ENCODE measurements at places on chromosomes 16 and 17.

DNA sequence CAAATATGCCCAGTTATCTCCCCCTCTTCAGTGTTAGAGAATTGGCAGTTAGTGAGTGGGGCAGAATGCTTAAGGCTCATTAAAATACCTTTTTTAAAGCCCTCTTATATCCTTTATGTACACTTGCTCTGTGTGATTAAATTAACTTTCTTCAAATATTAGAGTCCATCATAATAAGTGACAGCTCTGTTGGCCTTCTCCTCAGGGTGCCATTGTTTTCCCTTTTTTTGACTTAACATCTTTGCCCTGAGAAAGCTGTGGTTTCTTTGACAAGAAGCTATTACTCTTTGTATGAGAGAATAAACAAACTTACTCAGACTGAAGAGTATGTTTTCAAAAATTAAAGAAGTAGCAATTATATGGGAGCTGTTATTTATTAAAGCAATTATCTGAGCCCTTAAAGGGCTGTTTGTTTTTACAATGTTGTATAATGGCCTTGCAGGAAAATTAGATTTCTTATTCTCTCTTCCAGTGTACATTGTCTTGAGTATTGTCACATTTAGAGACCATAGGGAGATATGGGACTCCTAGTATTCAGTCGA, 13.4 kb downstream of the RBBP6 start:
- no peaks in the 10 kb centered on the region for H3K27me3 ChIP-seq
- H3K4me3 ChIP-seq: no peak overlapping the region
- H3K36me3 ChIP-seq: peaks cover 28% of the 10 kb centered on the region
- DNase-seq: no peak
- H3K27ac ChIP-seq: no peak overlapping the region

DNA sequence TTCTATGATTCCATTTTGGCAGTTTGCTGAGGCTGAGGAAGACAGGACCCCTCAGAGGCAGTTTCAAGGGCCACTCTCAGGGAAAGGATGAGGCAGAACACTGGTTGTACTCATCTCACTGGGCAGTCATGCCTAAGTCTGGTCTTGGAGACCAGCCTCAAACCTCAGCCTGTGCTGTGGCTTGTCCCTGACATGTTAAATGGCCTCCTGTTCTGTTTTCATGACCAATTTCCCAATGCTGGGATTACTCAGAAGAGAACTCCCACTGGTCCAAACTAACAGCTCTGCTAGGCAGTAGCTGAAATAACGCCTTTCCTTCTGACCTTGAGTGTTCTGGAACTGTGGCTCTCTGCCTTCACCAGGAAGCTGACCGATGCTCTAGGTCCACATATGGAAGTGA, 8.4 kb upstream of the SPDYE4 start:
- no peak overlapping the region for H3K4me3 ChIP-seq
- DNase-seq: no peak
- no peak overlapping the region for H3K27ac ChIP-seq
- peaks cover 10% of the 10 kb centered on the region for H3K4me1 ChIP-seq

- H3K4me3 ChIP-seq: peak overlapping the region; percentile 96
- no peak overlapping the region for H3K27ac ChIP-seq
- no peak for DNase-seq
- no peaks in the 10 kb centered on the region for H3K36me3 ChIP-seq
These were observed 401 bp downstream of the ARL16 start for GRCh38 chr17:81683208-81683583.

- H3K27ac ChIP-seq: no peak overlapping the region
- no peaks in the 10 kb centered on the region for H3K27me3 ChIP-seq
- no peak for DNase-seq
- H3K4me1 ChIP-seq: peaks cover 39% of the 10 kb centered on the region
- no peaks in the 10 kb centered on the region for H3K36me3 ChIP-seq
- no peak overlapping the region for H3K4me3 ChIP-seq
These were observed 147.3 kb upstream of the FOXF1 start for GRCh38 chr16:86363057-86363490.

DNA sequence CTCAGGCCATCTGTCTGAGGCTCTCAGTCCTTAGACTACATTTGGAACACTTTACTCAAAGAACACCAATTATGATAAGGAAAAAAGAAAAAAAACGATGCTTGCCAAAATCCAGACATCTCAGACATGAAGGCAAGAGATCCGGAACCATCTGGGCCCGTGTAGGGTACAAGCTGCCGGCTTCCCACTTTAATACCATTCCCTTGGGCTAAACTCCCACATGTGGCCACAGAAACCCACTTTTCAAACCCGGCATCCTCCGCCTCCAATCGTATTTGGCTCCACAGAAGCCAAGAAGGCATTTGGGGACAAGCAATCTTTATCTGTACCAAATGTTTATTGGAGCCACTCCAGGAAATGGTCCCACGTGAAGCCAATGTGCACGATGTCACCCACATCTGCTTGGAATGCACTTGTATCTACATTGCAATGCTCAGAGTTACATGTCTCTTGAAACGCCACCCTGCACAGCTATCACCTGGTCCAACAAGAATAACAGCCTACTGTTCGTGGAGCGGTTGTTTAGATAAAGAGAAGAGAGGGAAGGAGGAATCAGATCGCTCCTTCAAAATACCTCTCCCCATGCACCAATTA, 33.5 kb downstream of the XYLT1 start:
- DNase-seq: no peak
- H3K27ac ChIP-seq: no peak overlapping the region
- H3K27me3 ChIP-seq: no peaks in the 10 kb centered on the region
- peaks cover 25% of the 10 kb centered on the region for H3K4me1 ChIP-seq

GRCh38 chr16:74083541-74083940, 213.1 kb upstream of the PSMD7 start:
- DNase-seq: no peak
- H3K27me3 ChIP-seq: no peaks in the 10 kb centered on the region
- H3K27ac ChIP-seq: no peak overlapping the region
- no peaks in the 10 kb centered on the region for H3K36me3 ChIP-seq

DNA sequence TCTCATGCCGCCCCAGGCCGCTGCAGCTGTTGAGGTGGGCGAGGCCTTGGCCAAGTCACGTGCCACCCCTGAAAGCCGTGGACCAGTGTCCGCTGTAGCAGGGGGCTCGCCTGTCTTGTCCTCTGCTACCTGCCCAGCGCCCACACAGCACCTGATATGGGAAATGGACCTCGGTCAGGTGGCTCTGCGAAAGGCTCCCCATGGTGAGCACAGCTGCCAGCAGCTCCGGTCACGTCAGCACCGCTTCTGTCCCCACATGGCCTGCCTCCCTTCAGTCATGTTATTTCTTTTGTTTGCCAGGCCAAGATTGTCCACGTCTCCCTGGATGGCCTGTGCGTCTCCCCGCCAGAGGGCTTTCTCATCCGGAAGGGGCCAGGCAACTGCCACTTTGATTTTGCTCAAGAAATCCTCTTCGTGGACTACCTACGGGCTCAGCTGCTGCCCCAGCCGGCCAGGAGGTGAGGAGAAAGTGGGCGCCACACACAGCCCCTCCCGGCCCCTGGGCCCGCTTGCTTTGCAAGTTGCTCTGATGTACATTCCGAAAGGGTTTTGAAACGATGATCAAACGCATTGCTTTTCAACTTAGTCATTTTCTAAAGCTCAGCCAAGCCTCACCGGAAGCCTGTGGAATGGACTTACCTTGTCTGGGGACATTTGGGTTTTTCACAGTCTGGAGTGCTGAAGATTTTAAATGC, 219.8 kb downstream of the KATNIP start:
- H3K27me3 ChIP-seq: no peaks in the 10 kb centered on the region
- H3K36me3 ChIP-seq: no peaks in the 10 kb centered on the region
- no peak overlapping the region for H3K4me3 ChIP-seq
- no peak overlapping the region for H3K27ac ChIP-seq
- no peaks in the 10 kb centered on the region for H3K4me1 ChIP-seq
- no peak for DNase-seq
